Fibroblast of the aortic adventitia (primary cell): ENCODE measurements at places on chromosomes 5 and 9. TPM values are rescaled to one million over a fixed set of nuclear protein-coding genes. Genes with fewer than 3 reads are reported as not detected.

- DNase-seq: no peak
These were observed 33.4 kb upstream of the GNPDA1 start for GRCh38 chr5:142046191-142046590.

GRCh38 chr5:135208903-135209721 lies 175.1 kb upstream of the PITX1 start:
- DNase-seq: peak; percentile 98

OSTF1 gene
- 10.3 and 27.7 TPM in 2 replicates for total RNA-seq

DNA sequence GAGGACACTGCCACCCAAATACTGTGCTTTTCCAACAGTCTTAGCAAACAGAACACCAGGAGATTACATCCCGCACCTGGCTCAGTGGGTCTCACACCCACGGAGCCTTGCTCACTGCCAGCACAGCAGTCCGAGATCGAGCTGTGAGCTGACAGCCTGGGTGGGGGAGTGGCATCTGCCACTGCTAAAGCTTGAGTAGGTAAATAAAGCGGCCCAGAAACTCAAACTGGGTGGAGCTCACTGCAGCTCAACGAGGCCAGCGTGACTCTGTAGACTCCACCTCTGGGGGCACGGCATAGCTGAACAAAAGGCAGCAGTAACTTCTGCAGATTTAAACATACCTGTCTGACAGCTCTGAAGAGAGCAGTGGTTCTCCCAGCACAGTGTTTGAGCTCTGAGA lies 28.8 kb downstream of the EPB41L4A start:
- DNase-seq: no peak

- DNase-seq: peak; percentile 74
These were observed 18.1 kb downstream of the GSN start for GRCh38 chr9:121285835-121286687.

GRCh38 chr5:160159991-160160792 lies 40.9 kb upstream of the PWWP2A start:
- DNase-seq: no peak

ENTREP1 gene
- total RNA-seq: 0.18 and 0.41 TPM in 2 replicates

FOXD4L4 gene
- total RNA-seq: 0.09 TPM in 1 of 2 replicates, not detected in the other

PCA3 gene
- total RNA-seq: not detected in 2 replicates

DNA sequence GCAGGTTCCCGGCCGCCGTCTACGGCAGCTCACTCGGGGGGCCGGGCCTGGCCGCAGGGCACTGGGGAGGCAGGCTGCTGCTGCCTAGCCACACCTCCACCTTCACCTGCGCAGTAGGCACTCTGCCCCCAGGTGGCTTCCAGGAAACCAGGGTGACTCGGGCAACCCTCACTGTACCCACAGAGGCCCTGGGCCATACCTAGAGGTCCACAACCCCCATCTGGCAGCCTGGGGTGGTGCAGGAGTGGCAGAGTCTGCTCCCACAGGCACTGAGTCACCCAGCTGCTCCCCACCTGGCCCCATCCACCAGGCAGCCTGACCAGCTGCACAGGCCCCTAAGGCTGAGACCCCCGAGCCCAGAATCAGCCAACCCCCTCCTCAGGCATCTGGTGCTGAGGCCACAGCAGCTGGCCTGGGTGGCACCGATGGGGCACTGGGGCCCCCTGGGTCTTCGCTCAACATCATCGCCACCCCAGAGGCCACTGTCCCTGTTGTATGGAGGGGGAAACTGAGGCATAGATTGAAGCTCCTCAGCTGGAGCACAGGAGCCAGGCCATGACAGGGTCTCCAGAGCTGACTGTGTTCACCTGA lies 70.2 kb downstream of the KCNT1 start:
- no peak for DNase-seq

DNA sequence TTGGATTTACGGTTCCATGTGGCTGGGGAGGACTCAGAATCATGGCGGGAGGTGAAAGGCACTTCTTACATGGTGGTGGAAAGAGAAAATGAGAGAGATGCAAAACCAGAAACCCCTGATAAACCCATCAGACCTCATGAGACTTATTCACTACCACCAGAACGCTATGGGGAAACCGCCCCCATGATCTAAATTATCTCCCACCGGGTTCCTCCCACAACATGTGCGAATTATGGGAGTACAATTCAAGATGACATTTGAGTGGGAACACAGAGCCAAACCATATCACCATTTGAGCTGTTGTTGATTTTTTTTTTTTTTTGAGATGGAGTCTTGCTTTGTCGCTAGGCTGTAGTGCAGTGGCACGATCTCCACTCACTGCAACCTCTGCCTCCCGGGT lies 16.5 kb downstream of the DAB2IP start:
- no peak for DNase-seq

DNA sequence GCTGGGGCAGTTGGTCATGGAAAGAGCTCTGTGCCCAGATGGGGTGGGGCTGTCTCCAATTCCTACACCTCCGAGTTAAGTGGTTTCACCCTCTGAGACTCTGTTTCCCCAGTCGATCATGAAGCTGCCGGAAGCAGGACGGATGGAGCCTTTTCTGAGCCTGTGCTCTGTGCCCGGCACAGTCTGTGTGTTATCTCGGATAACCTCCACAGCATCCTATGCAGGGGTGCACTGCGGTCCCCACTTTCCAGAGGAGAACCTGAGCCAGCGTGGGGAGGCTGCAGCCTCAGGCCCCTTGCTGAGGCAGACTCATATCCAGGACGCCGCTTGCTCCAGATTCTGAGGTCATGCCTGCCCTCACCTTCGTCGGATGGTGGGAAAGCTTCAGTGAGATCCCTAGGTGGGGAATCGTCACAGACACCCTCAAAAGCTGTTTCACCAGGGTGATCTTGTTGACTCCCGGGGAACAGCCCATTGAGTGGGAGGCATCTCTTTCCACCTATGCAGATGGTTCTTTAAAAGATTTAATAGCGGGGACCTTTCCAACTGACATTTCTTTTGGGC lies 6.9 kb upstream of the COL5A1 start:
- no peak for DNase-seq

GRCh38 chr5:2801577-2802525 lies 50.4 kb upstream of the IRX2 start:
- DNase-seq: no peak

SLC36A2 gene
- not detected in 2 replicates for total RNA-seq

DNA sequence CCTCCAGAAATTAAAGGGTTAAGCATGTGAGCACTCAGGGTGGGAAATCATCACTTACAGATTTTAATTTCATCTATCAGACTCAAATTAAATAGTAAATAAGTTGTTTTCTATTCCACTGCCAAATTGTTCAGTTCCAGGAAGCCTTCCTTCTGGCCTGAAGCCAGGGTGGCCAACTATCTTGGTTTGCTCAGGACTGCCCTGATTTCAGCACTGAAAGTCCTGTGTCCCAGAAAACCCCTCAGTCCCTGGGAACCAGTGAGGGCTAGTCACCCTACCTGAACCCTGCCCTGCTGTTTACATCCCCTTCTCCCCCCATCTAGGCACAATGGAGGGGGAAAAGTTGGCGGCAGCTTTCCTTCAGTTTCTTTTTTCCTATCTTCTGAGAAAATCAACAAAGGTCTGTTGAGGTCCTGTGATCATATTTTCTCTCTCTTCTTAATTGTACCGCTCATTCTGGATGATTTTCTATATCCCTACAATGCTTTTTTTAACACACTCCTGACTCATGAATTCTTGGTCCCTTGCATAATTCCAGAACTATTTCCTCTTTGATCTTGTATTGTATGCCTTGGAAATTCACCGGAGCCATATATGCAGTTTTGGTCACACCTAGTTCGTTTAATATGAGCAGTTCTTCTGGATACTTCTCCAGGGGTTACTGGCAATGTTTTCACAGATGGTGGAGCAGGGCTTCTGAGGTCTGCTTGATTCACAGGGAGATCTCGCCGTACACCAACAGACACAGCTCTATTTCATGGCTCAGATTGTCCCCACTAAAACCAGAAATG lies 103.8 kb downstream of the MAP1B start:
- DNase-seq: peak; percentile 88

LOX gene
- total RNA-seq: 65.0 and 193 TPM in 2 replicates

MLLT3 gene
- 4.3 and 19.8 TPM in 2 replicates for total RNA-seq

GRCh38 chr9:19759066-19759465 lies 29.8 kb downstream of the SLC24A2 start:
- no peak for DNase-seq

CD72 gene
- 1.1 and 1.9 TPM in 2 replicates for total RNA-seq

WNT8A gene
- total RNA-seq: not detected in 2 replicates

DNA sequence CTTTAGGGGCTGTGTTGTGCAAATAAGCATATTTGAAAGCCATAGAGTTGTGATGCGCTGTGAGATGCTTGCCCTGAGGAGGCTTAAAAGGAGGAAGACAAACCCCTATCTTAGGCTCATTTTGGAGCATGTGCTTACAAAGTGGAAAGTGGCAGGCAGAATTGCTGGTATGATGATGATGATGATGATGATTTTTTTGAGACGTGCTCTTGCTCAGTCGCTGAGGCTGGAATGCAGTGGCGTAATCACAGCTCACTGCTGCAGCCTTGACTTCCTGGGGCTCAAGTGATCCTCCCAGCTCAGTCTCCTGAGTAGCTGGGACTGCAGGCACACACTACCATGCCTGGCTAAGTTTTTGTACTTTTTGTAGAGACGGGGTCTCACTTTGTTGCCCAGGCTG lies 1.7 kb downstream of the CNOT8 start:
- peak; percentile 57 for DNase-seq

DNA sequence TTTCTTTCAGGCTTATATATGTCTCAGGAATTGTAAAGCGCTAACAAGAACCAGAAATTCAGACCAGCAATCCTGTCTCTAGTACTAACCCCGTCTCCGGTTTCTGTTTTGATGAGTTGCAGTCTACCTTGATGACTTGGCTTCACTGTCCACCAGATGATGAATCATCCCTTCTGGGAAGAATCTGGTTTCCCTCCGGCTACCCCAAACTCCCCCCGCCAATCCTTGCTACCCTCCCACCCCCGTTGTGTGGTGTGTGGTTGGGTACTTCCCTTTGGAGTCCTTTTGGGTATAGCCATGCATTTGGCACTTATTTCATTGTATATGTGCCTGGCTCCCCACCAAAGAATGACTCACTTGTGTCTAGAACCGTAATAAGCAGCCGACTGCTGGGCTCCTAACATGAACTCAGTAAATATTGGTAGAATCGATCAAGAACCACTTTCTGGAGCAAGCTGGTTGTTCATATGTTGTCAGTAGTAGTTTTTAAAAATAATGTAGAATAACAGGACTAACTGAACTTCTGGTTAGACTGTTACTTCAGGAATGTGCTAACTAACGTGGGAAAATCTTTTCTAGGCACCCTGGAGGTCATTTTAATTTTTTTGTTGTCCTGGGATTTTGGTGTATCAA lies 8.3 kb upstream of the TGFBI start:
- peak; percentile 95 for DNase-seq

- DNase-seq: peak; percentile 19
These were observed 1995.6 kb upstream of the CDH6 start for GRCh38 chr5:29197631-29198454.

GRCh38 chr5:138252944-138253343 lies 21.5 kb downstream of the GFRA3 start:
- DNase-seq: no peak

GRCh38 chr5:92841604-92842155 lies 739.3 kb downstream of the NR2F1-AS1 start:
- no peak for DNase-seq

ANKRD31 gene
- total RNA-seq: 0.16 and 0.18 TPM in 2 replicates

DNA sequence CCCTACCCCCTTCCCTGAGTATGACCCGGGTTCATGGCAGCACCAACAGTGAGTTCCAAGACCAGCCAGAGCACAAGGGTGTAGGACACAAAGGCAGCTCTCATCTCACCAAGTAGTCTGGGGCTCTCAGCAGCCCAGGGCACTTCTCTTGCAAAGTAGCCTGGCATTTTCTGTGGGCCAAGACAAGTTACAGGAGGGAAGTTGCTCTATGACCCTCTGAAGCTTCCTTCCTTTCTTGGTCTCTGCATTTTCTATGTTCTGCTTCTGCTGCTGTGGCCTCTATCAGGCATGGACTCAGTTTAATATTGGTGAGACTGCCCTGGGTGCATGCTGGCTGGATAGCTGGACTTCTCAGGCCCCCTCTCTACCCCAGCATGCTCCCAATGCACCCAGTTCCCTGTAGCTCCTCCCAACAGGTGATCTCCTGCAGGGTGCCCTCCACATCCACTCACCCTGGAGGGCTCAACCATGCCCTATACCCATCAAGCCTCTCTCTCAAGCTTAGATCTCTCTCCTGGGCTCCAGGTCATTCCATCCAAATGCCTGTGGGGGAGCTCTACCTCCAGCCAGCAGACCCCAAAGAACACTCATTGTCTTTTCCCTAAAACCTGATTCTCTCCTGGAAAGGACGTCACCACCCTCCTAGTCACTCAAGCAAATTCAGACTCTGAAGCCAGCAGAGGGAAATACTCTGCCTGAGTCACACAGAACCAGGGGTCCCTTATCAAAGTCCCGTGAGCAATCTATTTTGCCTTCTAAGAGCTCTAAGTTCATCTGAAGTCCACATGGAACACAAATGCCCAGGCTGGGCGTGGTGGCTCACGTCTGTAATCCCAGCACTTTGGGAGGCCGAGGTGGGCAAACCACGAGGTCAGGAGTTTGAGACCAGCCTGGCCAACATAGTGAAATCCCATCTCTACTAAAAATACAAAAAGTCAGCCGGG lies 13.8 kb downstream of the TBC1D2 start:
- no peak for DNase-seq

NPM1 gene
- 1,373 and 6,496 TPM in 2 replicates for total RNA-seq

DNA sequence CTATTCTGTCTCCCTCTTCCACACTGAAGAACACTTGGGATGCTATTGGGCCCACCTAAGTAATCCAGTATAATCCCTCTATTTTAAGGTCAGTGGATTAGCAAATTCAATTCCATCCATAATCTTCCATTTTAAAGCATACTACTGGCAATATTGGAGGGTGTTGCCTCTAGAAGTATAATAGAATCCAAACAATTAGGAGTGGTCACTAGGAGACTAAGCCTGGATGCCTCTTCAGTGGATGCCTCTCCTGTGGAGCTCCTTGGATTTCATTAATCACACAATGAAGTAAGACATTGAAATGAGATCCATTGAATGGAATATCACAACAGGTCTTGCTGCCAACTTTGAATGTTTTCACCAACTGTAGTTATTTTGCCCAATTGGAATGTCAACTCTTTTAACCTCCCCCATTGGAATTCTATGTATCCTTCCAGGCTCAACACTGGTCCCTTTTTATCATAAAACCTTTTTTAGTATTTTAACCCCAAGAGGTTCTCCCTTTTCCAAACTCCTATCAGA lies 311.6 kb downstream of the PLK2 start:
- no peak for DNase-seq

DNA sequence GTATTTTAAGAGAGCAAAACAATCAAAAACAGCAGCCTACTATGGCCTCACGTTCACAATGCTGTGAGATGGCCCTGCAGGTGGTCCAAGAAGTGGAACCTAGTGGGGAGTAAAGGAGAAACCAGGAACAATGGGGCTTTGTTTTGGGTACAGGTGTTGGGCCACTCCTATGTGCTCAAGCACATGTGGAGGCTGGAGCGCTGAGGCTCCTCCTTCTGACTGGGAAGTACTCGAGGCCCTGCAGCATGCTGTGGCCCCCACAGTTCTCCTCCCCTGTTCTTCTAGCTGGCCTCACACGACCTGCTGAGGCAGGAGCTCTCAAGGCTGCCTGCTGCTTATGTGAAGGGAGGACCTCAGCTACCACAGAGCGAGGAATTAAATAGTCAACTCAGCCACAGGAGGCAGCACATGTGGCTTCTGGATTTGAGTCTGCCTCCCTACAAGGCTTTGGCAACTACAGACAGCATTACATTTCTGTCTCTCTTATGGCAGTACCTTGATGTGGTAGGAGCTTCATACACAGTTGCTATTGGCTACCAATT lies 482.3 kb downstream of the SPOCK1 start:
- DNase-seq: no peak

ODF2 gene
- 10.5 and 25.4 TPM in 2 replicates for total RNA-seq

- no peak for DNase-seq
These were observed 152.7 kb upstream of the MVB12B start for GRCh38 chr9:126173929-126174328.
